ENCODE measurements at places on chromosomes 7 and 10.

DNA sequence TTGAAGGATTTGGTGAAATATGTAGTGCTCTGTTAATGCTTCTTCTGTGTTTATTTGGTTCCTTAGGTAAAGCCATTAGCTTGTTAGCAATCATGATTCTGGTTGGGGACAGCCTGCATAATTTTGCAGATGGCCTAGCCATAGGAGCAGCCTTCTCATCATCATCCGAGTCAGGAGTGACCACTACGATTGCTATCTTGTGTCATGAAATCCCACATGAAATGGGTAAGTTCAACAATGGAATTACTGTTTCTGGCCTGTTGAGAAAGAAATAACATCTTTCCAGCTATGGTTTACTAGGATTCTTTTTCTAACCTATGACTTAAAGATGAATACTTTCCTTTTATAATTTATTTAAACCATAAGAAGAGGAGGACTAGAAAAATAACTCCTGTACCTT is 48.9 kb downstream of the SLC39A12 start:
- DNase-seq: no peak

DNA sequence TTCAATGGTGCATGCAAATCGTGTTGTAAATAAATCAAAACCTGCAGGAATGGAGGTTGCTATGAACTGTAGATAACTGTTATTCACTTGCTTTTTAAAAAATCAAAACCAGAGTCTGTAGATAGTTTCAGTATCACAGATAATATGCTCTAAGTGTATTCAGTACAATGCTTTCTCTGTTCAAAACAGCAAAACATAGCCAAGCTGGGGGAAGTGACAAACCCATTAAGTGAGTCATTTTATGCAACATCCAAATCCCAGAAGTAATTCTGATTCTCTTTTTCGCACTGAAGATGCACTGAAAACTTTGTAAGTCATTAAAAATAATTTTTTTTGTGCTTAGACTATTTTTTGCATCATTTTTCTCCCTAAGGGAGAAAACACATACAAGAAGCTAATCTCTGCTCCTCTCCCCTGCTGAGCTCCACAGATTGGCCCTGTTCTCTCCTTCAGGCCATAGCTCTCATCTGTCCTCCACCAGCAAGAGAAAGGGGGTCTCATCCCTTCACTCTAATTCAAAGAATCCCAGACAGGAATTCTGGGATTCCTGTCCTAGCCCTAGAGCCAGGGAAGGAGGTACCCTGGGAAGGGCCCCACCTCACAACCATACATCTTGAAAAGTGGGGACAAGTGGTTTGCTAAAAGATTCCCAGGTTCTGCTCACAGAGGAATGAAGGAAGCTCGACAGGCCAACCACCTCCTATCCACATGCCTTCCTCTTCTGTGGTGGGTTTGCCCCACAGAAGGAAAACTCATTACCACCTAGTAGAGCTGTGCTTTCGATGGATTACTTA is 4.9 kb downstream of the PRTFDC1 start:
- no peak for DNase-seq

- no peak for DNase-seq
Observed at GRCh38 chr7:133409421-133409820, 156.5 kb downstream of the EXOC4 start.

- no peak for DNase-seq
Observed at GRCh38 chr10:3235996-3236510, 63.5 kb upstream of the PITRM1 start.

GRCh38 chr10:28282336-28282735 is 20.5 kb downstream of the MPP7 start:
- DNase-seq: no peak

DNA sequence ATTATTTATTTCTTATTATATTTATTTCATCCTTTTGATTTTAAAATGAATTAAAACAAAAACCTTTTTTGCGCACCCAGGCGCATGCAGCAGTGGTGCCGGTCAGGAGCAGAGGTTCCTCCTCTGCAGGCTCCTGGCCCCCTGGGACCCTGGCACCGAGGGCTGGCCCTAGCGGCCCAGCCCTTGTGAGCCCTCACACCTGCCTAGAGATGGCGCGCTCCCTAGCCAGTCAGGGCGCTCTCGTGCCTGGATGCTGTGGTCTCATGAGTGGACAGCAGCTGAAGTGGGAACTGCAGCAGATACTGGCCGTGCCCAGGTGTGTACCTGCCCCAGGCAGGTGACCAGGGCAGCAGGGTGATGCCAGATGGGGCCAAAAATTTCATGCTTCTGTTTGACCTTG is 13.8 kb downstream of the RET start:
- DNase-seq: no peak

DNA sequence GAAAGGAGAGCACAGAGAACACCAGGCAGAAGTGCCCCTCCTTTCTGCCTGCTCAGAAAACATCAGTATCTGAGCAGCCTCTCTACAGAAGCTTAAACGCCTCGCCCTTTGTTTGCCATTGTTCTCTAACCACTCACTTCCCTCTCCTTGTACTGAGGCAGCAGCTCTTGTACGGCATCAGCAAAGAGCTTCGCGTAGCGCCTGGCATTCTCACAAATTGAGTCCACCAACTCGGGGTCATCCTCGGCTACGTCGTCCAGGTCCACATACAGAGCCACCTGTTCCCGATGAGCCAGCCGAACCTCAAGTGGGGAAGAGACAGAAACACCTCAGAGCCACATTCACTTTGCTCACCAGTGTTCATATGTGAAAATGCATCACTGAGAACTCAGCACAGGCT is 1.7 kb downstream of the MCM7 start:
- DNase-seq: no peak

DNA sequence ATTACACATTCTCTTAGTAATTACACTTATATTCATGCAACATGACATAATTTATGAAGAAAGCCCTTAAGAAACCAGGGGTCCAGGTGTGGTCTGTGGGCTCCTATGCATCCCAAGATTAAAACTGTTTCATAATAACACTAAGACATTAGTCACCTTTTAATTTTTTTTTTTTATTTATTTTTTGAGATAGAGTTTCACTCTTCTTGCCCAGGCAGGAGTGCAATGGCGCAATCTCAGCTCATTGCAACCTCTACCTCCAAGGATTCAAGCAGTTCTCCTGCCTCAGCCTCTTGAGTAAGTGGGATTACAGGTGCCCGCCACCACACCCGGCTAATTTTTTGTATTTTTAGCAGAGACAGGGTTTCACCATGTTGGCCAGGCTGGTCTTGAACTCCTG is 12.5 kb downstream of the GDI2 start:
- DNase-seq: no peak

DNA sequence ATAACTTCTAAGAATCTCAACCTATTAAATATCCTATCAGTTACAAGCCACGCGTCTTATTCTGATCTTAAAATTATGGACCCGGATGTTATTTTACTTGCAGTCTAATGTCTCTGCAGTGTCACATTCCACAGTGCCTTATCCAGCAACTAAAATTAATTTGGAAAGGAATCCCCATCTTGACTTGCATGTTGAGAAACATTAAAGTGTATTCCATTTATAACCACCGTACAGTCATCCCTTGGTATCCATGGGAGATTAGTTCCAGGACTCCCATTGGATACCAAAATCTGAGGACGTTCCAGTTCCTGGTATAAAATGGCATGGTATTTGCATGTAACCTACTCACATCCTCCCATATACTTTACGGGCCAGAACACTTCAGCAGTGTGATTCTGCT is 194.7 kb downstream of the ARHGAP21 start:
- DNase-seq: no peak
